ENCODE measurements at places on chromosomes 7 and 10. TPM values are rescaled to one million over a fixed set of nuclear protein-coding genes. Genes with fewer than 3 reads are reported as not detected.

DNA sequence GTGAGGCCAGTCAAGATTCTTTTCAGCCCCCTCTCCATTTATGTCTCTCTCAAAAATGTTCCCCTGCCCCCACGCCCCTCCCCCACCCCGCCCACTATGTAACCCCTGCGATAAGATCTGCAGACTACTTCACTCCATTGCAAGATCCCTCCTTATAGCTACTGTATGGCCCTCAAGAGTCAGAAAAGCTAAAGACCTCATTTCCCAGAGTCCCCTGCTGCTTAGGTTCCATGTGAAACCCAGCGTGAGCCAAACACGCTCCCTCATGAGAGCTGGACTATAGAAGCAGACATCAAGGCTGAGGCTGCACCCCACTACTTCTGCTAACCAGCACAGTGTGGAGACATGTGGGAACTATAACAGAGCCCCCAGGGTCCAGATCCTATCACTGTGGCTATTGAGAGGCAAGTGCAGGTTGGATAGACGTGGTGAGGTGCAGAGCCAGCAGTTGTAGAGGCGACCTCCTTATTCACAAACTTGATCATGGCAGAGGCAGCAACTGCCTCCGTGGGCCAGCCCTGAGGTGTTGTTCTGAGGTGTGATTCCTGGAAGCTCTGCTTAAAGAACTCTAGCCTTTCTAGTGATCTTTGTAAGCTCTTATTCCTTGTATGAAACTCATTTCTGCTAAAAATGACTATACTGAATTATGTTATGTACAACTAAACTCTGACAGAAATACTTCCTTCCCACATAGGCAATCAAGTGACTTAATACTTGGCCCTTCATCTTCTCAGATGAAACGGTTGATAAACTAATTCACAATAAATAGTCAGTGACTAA is 117.0 kb upstream of the ARID5B start:
- DNase-seq = no peak

- no peak for DNase-seq
Measured at GRCh38 chr10:31171402-31172083, 139.9 kb upstream of the ZNF438 start.

- no peak for DNase-seq
Measured at GRCh38 chr7:17436126-17436525, 137.7 kb downstream of the AHR start.

GRCh38 chr7:49527182-49527581 is 246.3 kb upstream of the VWC2 start:
- DNase-seq = no peak

DNA sequence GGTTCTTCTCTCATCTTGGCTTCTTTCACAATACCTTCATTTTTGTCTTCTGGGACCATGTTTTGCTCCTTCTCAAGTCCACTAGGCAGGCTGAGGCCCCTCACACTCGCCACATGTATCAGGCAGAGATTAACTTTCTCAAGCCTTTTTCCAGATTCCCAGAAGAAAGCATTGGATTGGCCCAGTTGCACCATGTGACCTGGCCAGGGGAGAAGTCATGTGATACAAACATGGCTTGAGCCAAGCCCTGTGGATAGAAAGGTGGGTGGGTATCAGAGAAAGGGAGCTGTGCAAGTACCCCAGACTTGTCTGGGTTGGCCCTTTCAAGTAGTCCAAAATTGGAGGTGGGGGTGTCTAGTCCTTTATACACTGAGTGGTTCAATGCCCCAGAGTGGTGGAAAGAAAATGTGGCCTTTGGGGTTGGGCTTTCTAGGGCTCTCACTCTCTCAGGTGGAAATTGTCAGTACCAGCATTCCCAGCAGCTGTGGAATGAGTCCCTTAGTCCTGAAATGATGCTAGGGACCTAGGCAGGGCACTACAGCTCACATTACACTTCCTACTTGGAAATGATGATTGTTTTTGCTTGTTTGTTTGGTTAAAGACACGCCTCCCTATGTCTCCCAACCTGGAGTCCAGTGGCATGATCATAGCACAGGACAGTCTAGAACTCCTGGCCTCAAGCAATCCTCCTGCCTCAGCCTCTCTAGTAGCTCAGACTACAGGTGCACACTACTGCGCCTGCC is 36.9 kb upstream of the C10orf67 start:
- no peak for DNase-seq

DNA sequence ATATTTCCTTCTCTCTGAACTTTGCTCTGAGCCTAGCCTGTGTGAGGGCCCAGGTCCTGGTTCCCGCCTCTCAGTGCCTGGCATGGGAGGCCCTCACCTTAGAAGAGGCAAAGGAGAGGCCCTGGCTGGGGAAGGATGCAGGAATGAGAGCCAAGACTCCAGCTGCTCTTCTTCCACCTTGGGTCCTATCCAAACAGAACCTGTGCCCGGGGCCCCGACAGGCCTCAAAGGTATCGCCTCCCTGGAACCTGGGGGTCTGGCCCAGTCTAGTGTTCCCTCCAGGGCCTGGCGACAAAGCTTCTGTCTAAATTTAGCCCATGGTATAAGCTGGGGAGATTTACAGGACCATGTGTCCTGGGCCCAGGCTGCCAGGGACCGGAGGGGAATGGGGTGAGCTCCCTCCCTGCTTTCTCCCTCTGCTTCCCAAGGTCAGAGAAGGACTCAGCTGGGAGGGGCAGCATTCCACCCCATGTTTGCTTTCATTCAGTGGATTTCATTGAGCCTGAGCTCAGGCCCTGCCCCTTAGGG is 12.0 kb upstream of the CRHR2 start:
- no peak for DNase-seq

- no peak for DNase-seq
Measured at GRCh38 chr10:123391275-123392028, 237.2 kb downstream of the BUB3 start.

- DNase-seq = no peak
Measured at GRCh38 chr10:110672580-110672919, 28.4 kb downstream of the RBM20 start.

The HOXA9 gene
- total RNA-seq = 20.4 TPM

The STOX1 gene
- total RNA-seq = 14.4 TPM

The KCNH2 gene
- 14.4 TPM for total RNA-seq

The SPDYE5 gene
- 0.10 TPM for total RNA-seq

The MMD2 gene
- total RNA-seq = 7.1 TPM

The LHFPL3 gene
- total RNA-seq = 75.7 TPM

The GHRHR gene
- 4.4 TPM for total RNA-seq

The NAPEPLD gene
- 46.7 TPM for total RNA-seq

The FOXI2 gene
- total RNA-seq = 0.17 TPM
